ENCODE measurements at places on chromosomes 7 and 10.

- no peak for DNase-seq
These were observed 19.6 kb upstream of the MGMT start for GRCh38 chr10:129447486-129447885.

DNA sequence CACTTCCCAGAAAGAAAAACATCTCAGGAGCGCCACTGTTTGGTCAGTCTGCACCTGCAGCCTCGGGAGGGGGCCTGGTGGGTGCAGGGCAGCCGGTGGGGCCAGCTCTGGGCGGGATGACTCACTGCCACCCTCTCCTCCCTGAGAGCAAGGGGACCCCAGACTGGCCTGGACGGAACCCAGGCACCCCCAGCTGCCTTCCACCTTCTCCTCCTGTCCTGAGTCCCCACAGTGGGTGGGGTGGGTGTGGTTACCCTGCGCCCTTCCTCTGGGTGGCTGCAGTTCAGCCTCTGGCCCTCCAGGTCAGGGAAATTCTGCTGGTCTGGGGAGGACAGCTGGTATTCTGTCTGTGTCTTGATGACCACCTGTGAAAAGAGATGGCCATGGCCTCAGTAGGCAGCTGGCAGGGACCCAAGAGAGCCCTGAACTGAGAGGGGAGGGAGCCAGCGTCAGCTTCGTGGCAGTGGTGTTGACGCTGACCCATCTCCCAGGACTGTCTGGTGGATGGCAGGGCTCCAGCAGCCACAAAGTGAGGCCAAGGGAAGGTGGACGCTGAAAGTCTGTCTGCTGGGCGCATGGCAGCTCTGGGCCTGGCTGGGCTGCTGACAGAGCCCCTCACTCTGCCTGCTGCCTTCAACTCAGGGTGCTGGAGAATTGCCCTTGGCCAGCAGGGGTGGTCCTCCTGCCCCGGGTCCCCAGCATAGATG is 8.9 kb downstream of the CALY start:
- no peak for DNase-seq

DNA sequence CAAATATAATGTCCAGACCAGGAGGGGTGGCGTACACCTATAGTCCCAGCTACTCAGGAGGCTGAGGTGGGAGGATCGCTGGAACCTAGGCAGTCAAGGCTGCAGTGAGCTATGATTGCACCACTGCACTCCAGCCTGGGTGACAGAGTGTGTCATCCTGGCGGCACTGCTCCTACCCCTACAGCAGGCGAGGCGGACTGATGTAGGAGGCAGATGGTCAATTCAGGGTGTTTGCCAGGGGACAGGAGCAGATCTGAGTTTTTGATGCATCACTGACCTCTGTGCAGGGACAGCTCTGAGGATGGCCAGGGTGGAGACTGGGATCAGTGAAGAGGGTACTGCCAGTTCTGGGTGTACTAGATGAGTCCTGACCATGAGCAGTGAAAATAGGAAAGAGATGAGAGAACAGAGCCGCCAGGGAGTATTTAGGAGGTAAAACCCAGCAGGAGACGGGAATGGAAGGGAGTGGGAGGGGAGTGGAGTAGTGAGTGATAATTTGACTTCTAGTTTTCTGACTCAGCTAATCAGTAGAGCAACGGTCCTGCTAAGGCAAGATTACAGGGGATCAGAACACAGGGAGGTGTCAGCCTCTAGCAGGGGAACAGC is 75.3 kb downstream of the HIP1 start:
- DNase-seq = no peak

- DNase-seq = peak; percentile 55
These were observed 9.8 kb downstream of the ZNF775 start for GRCh38 chr7:150388709-150389531.

GRCh38 chr10:93463723-93464476 is 18.2 kb downstream of the MYOF start:
- DNase-seq = no peak

- no peak for DNase-seq
These were observed 249.4 kb downstream of the CRPPA start for GRCh38 chr7:16171928-16172327.

GRCh38 chr10:62538606-62539005 is 164.4 kb downstream of the ZNF365 start:
- DNase-seq = no peak

DNA sequence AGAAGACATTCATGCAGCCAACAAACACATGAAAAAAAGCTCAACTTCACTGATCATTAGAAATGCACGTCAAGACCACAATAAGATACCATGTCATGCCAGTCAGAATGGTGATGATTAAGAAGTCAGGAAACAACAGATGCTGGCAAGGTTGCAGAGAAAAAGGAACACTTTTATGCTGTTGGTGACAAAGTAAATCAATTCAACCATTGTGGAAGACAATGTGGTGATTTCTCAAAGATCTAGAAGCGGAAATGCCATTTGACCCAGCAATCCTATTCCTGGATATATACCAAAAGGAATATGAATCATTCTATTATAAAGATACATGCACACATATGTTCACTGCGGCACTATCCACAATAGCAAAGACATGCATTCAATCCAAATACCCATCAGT is 77.6 kb downstream of the C10orf90 start:
- DNase-seq = no peak

DNA sequence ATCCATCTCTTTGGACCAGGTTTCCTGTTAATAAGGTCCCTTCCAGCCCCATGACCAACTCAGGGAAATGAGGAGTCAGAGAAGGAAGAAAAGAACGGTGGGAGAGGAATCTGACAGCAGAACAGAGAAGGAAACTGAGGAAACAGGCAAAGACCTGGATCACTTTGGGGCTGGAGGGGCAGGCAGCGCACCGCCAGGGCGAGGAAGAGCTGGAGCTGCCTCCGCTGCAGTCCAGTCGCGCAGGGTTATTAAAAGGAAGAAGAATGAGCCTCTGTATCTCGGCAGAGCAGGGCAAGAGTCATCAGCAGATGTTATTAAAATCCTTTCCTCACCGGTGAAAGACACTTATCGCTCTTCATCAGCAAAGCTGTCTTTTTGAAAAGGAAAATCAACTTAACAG is 37.7 kb upstream of the R3HCC1L start:
- no peak for DNase-seq

Measured in CD4-positive, alpha-beta T cell treated with Interleukin-1 beta for 1 hour (primary cell).